HFFc6 (cell line): ENCODE measurements at places on chromosomes 1 and 21. TPM values are rescaled to one million over a fixed set of nuclear protein-coding genes. Genes with fewer than 3 reads are reported as not detected.

HSD3B1 gene
- not detected in 3 replicates for total RNA-seq

KCNQ4 gene
- not detected in 3 replicates for total RNA-seq

CD2 gene
- total RNA-seq, result not detected in 3 replicates

GRCh38 chr1:161910604-161911003, 113.1 kb downstream of the OLFML2B start:
- no peaks in the 10 kb centered on the region; the same call in 1 of the 2 replicates for H3K36me3 ChIP-seq
- peak overlapping the region; percentile 77 for H3K27ac ChIP-seq
- peak overlapping the region; percentile 60 for H3K4me3 ChIP-seq

KCNE1 gene
- total RNA-seq, result 0.44 to 0.93 TPM (median 0.78 TPM) in 3 replicates

DNA sequence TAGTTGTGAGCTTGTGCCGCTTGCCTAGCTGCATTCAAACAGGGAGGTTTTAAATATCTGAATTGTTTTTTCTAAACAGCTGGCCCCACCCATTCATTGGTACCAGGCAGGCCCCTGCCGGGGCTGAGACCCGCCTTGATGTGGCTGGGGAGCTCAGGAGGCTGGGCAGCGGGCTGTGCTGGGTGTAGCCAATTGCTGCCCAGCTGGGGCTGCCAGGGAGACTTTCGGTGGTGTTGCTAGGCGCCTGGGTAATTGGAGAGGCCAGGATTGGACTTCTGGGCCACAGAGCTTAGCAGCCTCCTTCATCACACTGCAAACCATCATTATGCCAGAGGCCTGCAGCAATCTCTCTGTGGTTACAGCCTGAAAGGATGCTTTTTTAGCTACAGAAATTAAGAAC, 12.2 kb downstream of the RHBDL2 start:
- DNase-seq, result no peak
- H3K27me3 ChIP-seq, result peaks cover 4% of the 10 kb centered on the region; the same call in 1 of the 2 replicates
- no peak overlapping the region for H3K4me3 ChIP-seq
- H3K27ac ChIP-seq, result no peak overlapping the region

- peak; percentile 95 for DNase-seq
- peak overlapping the region; percentile 74 for H3K27ac ChIP-seq
- H3K4me1 ChIP-seq, result peaks cover 20% of the 10 kb centered on the region
- no peaks in the 10 kb centered on the region for H3K27me3 ChIP-seq
- H3K36me3 ChIP-seq, result no peaks in the 10 kb centered on the region
Measured at GRCh38 chr1:172286629-172287076, 133.8 kb upstream of the C1orf105 start.

- no peak for DNase-seq
- H3K27ac ChIP-seq, result no peak overlapping the region
- H3K4me1 ChIP-seq, result no peaks in the 10 kb centered on the region; the same call in 1 of the 2 replicates
- no peaks in the 10 kb centered on the region for H3K36me3 ChIP-seq
- H3K27me3 ChIP-seq, result no peaks in the 10 kb centered on the region; the same call in 1 of the 2 replicates
Measured at GRCh38 chr1:52857443-52857842, 14.9 kb downstream of the ZYG11A start.

- H3K27ac ChIP-seq, result no peak overlapping the region
- no peak for DNase-seq
- no peaks in the 10 kb centered on the region for H3K36me3 ChIP-seq
- peaks cover 16% of the 10 kb centered on the region for H3K4me1 ChIP-seq
- H3K27me3 ChIP-seq, result no peaks in the 10 kb centered on the region
- H3K4me3 ChIP-seq, result no peak overlapping the region
Measured at GRCh38 chr1:167344615-167345385, 124.1 kb downstream of the POU2F1 start.

DNA sequence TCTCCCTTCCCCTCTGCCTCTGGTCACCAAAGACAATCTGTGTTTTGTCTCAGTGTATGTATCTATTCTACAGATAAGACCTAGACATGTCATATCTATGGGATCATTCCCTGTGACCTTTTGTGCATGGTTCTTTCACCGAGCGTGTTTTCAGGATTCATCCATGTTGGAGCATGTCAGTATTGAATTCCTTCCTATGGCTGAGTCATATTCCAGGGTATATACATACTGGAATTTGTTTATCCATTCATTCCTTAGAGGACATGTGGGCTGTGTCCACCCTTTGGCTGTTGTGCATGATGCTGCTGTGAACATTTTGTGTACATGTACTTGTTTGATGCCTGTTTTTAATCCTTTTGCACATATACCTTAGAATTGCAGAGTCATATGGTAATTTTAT, 69.9 kb downstream of the NFASC start:
- H3K4me1 ChIP-seq, result no peaks in the 10 kb centered on the region
- H3K27ac ChIP-seq, result no peak overlapping the region
- H3K36me3 ChIP-seq, result no peaks in the 10 kb centered on the region
- H3K27me3 ChIP-seq, result peaks cover 23% of the 10 kb centered on the region
- no peak for DNase-seq
- H3K4me3 ChIP-seq, result no peak overlapping the region
